ENCODE measurements at places on chromosomes 6 and 20.

GRCh38 chr20:54355631-54356280 lies 119.6 kb upstream of the DOK5 start:
- DNase-seq: no peak

GRCh38 chr6:46440641-46441040 lies 50.6 kb downstream of the RCAN2 start:
- DNase-seq: no peak

GRCh38 chr20:49794336-49795134 lies 18.1 kb upstream of the SLC9A8 start:
- peak; percentile 65 for DNase-seq

DNA sequence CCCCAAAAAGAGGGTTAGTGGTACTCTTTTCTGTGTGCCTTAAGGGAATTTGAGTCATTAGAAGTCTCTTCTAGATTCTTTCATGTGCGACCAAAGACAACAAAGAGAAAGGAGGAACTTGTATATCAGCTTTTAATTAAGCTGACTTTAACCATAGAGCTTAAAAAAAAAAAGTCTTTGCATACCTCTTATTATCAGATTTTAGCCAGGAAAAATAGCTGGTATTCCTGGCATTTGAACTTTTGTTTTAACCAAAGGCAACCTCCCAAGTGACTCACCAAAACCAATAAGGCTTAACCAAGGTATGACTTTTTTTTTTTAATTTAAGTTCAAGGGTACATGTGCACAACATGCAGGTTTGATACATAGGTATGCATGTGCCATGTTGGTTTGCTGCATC lies 375.0 kb downstream of the CDC5L start:
- no peak for DNase-seq

GRCh38 chr20:50187403-50188051 lies 3.1 kb upstream of the CEBPB start:
- peak; percentile 71 for DNase-seq

GRCh38 chr6:152142105-152142504 lies 334.6 kb downstream of the ESR1 start:
- DNase-seq: no peak

GRCh38 chr6:39224011-39224410 lies 5.3 kb downstream of the KCNK5 start:
- no peak for DNase-seq

GRCh38 chr6:42564506-42564825 lies 637 bp downstream of the UBR2 start:
- no peak for DNase-seq

GRCh38 chr20:5400164-5400762 lies 83.5 kb upstream of the PROKR2 start:
- no peak for DNase-seq

DNA sequence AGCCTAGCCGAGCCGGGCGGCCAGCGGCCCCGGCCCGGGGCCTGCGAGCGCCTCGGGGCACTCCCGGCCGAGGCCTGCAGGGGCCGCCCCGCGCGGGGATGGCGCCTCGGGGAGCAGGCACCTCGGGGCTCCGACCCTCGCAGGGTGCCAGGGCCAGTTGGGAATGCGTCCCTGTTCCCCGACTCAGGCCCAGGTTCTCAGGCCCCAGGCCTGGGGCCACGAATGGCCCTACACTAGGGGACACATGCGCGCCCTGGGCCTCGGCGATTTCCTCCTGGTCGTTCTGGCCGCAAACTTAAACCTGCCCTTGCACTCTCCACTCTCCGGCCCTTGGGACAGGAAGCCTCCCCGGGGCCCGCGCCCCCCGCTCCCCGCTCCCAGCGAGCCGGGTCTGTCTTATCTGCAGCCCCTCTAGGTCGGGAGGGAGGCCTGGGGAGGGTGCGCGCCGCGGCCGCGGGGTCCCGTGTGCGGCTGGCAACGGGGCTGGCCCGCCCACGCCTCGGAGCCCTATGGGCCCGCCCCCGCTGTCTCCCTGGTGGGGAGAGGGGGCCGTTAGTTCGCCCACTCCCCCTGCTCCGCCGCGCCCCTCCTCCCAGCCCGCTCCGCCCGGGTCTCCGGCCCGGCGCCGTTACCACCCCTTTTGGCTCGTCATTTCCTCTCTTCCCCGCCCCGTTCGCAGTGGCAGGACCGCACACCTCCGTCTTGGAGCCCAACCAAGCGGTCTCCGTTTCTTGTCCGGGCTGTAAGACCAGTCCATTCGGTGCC lies 611 bp downstream of the NFYA start:
- peak; percentile 91 for DNase-seq

- no peak for DNase-seq
These were observed 56.1 kb downstream of the MEP1A start for GRCh38 chr6:46849361-46849690.

GRCh38 chr20:19019734-19020364 lies 192.6 kb upstream of the SLC24A3 start:
- no peak for DNase-seq

DNA sequence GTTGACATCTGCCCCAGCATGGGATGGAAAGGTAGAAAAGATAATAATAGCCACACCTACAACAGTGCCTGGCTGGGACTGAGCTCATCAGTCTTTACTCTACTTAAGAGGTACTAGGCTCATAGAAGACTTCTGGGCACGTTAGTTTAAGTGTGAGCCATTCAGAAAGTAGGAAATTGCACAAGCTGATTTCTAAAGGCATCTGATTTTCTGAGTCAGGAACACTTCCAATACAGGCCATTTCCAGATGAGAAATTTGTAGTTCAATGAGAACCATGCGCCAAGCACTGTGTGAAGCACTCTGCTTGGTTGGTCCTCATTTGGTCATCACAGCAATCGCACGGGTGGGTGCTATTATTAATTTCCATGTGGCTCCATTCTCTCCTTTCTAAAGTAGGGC lies 42.3 kb downstream of the MOCS1 start:
- no peak for DNase-seq

GRCh38 chr6:87851674-87852299 lies 149.8 kb upstream of the AKIRIN2 start:
- DNase-seq: no peak

DNA sequence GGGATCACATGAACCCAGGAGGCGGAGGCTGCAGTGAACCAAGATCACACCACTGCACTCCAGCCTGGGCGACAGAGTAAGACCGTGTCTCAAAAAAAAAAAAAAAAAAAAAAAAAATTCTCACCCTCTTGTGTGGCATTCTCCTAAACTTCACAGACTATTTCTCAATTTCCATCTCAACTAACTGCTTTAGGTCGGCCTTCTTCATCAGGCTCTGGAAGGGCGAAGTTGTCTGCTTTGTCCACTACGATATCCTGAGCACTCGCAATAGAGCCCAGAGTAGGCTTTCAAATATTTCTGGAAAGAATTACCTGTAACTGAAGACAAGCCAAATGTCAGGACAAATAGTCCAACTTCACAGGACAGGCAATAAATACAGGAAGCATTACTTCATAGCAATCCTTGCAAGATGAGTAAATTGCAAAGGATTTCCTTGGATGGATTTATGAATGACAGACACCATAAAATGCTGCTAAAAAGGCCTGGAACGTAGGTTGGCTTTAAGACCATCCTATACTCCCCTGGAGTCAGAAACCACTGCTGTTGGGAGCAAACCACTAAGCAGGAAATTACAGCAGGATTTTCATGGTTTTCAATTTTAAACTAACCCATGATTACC lies 116.3 kb upstream of the SLC2A12 start:
- no peak for DNase-seq

GRCh38 chr20:15763366-15763765 lies 809.9 kb downstream of the KIF16B start:
- no peak for DNase-seq

DNA sequence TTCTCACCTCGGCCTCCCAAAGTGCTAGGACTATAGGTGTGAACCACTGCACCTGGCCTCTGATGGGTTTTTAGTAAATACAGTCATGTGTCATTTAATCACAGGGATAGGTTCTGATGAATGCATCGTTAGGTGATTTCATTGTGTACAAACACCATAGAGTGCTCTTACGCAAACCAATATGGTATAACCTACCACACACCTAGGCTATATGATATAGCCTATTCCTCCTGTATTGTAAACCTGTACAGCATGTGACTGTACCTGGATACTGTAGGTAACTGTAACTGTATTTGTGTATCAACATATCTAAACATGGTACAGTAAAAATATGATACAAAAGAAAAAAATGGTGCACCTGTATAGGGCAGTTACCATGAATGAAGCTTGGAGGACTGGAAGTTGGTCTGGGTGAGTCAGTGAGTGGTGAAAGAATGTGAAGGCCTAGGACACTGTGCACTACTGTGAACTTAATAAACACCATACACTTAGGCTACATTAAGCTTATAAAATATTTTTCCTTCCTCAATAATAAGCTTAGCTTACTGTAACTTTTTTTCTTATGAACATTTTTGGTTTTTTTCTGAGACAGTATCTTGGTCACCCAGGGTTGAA lies 10.0 kb downstream of the BICRAL start:
- no peak for DNase-seq

GRCh38 chr6:40925341-40925740 lies 113.7 kb downstream of the UNC5CL start:
- no peak for DNase-seq

DNA sequence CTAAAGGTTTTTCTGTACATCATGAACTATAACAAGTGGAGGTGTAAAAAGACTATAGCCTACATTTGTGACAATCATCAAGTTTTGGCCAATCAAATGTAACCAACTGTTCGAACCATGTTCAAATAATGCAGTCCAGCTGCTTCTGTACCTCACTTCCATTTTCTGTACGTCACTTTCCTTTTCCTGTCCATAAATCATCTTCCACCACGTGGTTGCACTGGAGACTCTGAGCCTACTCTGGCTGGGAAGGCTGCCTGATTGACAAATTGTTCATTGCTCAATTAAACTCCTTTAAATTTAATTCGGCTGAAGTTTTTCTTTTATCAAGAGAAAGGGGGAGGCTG lies 270.4 kb upstream of the JARID2 start:
- no peak for DNase-seq

DNA sequence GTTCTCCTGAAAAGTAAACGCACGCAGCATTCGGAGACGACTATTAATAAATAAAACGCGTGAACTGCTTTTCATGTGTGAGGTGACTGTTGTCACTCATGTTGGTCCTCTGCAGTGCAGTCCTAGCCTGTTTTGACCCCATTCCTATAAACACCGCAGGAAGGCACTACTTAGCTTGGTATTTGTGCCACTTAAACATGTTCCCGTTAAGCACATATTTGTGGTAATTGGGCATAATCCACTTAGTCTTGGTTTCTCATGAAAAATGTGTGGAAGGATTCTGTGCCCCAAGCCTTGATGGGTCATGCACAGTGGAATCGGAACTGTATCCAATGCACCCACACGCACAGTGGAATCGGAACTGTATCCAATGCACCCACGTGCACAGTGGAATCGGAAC lies 313.9 kb downstream of the THBS2 start:
- DNase-seq: no peak

GRCh38 chr20:52481443-52481842 lies 289.9 kb upstream of the ZFP64 start:
- DNase-seq: no peak

DNA sequence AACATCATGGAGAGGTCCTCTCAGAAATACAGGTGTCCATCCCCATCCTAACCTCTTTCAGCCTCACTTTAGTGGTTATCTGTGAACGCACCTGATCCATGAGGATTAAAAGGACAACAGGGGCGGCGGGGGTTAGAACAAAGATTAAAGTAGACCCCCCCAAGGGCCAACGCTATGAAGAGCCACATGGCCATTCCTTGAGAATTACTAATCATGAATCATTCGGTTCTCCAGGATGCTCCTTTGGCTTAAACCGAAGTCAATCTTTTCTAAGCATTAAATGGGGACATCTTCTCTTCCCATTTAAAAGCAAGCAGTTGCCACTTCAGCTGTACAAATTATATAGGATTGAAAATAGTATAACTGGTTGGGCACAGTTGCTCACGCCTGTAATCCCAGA lies 212.4 kb downstream of the GMPR start:
- no peak for DNase-seq

DNA sequence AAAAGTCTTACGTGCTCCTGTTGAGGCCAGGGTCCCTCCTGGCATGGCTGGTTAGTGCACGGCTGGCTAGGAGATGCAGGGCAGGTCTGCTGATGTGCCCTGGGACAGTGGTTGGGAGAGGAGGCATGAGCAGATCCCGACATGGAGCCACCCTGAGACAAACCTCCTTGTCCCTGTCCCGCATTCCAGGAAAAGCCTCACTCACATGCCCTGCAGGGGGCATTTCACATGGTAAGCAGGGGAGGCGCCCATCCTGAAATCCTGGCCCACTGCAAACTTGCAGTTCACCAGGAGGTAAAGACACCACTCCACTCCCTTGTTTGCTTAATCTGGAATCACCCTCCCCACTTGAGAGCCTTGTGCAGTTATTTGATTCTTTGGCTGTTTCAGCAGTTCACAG lies 116.7 kb upstream of the SLC24A3 start:
- DNase-seq: no peak

DNA sequence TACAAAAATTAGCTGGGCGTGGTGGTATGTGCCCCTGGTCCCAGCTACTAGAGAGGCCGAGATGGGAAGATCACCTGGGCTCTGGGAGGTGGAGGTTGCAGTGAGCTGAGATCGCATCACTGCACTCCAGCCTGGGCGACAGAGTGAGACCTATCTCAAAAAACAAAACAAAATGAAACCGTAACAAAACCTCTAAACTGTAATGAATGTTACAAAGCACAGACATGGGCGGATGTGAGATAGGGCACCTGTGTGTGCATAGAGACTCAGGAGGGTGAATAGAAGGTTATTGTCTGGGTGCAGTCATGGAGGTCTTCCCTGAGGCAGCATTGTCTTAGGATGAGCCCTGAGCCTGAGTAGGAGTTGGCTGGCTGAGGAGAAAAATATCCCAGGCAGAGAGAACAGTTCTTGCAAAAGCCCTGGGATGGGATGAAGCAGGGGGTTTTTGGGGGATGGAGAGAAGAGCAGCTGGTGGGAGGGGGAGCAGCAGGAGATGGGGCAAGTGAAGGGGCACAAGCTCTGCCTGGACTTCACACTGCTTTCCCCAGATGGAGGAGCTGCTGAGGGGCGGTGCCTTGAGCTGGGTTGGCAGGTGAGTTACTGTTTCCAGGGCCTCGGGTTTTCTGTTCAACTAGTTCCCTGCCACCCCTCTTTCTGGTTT lies 5.2 kb downstream of the BCAS4 start:
- DNase-seq: no peak

DNA sequence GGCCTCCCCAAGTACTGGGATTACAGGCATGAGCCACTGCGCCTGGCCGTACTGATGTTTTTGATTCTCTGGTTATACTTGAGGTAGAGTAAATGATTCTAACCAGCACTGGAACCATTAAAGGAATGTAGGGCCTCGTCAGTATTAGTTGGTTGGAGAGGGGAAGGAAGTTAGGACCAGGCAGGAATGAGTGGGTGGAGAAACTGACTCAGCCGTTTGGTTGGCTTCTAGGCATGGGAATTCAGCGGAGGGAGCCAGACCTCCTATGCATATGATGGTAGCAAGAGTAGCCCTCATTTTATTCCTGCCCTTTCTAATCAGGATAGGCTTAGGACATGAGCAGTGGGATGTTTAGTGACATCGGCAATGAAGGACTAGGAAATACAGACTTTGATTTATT lies 19.0 kb upstream of the SERINC3 start:
- no peak for DNase-seq

GRCh38 chr6:117817499-117817898 lies 89.6 kb upstream of the SLC35F1 start:
- DNase-seq: no peak

GRCh38 chr6:44627091-44627882 lies 239.8 kb downstream of the CDC5L start:
- peak; percentile 80 for DNase-seq

- no peak for DNase-seq
These were observed 6.1 kb upstream of the C6orf58 start for GRCh38 chr6:127570739-127571389.
